ENCODE measurements at places on chromosomes 12 and 14. TPM values are rescaled to one million over a fixed set of nuclear protein-coding genes. Genes with fewer than 3 reads are reported as not detected.

ENDOU gene
- not detected for total RNA-seq

GDF11 gene
- total RNA-seq, result 4.6 TPM

PGF gene
- 3.6 TPM for total RNA-seq

KCNK13 gene
- not detected for total RNA-seq

NT5DC3 gene
- 346 TPM for total RNA-seq

PRH2 gene
- 1.2 TPM for total RNA-seq

SPIC gene
- not detected for total RNA-seq

BHLHE41 gene
- 6.4 TPM for total RNA-seq

INHBE gene
- total RNA-seq, result not detected
